ENCODE measurements at places on chromosomes 4 and X.
A peak's percentile ranks its signal among the peaks of the same experiment; 100 is the strongest.

DNA sequence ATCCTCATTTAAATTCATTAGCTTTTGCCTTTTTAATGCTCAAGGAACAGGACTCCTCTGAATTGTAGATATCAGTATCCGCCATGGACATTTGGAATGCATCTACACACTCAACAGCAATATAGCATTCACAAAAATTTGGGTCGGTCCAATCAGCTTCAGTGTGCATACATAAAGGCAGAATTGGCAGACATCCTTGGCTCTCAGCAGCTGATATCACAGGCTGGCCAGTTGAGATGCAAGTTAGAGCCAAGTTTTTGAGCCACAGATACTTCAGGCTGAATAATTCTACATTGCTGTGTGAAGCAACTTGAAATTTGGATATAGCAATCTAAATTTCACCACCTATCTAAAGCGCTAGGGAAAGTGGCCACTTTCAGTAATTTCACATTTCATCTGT lies 821.1 kb downstream of the PCDH19 start:
- DNase-seq = no peak

- DNase-seq = no peak
Observed at GRCh38 chr4:61204353-61205060, 4.4 kb downstream of the ADGRL3 start.

DNA sequence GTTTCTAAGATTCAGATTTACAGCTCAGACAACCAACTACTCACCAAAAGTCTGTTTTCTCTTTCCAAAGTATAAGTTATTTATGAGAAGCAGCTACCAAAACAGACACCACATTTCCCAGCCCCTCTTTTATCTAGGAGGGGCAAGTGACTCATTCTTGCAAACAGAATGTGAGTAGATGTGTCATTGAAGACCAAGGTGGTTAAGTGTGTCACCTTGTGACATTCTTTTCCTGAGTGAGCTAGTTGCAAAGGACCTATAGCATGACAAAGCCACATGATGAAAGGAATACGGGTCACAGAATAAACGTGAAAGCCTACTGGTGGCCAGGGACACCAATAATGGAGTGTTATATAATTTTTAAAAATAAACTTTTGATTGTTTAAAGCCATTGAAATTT lies 50.0 kb downstream of the SLC7A11 start:
- DNase-seq = no peak

DNA sequence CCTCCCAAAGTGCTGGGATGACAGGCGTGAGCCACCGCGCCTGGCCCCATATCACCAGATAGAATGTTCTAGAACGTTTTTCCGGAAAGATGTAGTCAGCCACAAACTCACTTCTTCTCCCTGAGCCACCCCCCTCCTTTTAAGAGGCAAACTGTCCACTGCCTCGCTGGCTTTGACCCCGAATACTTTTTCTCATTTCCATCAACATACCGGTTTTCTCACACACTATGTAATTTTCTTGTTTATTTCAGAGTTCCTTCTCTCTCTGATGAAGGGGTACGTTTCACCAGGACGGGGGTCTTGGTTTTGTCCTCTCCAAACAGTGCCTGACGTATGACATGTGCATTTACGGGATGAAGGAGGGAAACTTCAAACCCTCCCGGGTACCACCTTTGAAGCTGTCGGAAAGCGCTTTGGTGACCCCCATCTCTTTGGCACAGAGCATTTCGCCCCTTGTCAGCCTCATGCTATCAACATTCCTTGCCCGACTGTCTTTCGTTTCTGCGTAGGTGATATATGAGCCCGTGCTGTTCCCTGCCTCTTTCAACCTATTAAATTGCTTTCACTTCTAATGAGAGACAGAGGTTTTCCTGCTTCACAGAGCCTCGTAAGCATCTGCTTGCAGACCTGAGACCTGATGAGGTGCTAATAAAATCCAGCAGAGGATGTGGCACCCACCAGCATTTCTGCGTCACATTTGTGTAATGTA lies 73.8 kb downstream of the CRLF2 start:
- no peak for DNase-seq

DNA sequence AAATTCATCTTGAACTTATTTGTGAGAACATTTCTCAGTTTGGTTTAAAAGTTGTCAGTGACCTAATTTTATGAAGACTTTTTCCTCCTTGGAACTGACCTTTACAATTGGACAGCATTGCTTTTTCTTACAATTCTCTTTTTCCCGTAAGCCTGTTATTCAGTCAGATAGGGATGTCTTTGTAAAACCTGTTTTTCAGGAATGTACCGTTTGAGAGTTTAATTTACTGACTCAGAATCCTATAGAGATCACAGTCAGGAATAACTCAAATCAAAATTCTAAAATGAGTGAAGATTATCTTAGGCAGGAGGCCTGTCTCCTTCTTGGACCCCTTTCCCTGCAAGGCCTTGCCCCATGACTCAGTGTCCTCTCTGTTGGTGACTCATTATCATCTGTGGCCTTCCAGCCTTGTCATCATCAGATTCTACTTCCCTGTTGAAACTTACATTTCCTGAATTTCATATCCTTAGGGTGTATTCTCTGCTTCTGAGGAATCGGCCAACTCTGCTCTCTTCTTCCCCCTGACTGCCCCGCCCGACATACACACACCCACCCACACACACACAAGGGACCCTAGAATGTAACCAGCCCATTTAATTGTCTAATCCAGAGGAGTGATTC lies 99.8 kb downstream of the ARHGAP10 start:
- DNase-seq = peak; percentile 57

- no peak for DNase-seq
Observed at GRCh38 chr4:186149872-186150271, 41.5 kb upstream of the CYP4V2 start.

All from Kasumi-1 (cell line).